ENCODE measurements at places on chromosomes 1 and 21. TPM values are rescaled to one million over a fixed set of nuclear protein-coding genes. Genes with fewer than 3 reads are reported as not detected.

HES3 gene
- not detected for total RNA-seq

DNA sequence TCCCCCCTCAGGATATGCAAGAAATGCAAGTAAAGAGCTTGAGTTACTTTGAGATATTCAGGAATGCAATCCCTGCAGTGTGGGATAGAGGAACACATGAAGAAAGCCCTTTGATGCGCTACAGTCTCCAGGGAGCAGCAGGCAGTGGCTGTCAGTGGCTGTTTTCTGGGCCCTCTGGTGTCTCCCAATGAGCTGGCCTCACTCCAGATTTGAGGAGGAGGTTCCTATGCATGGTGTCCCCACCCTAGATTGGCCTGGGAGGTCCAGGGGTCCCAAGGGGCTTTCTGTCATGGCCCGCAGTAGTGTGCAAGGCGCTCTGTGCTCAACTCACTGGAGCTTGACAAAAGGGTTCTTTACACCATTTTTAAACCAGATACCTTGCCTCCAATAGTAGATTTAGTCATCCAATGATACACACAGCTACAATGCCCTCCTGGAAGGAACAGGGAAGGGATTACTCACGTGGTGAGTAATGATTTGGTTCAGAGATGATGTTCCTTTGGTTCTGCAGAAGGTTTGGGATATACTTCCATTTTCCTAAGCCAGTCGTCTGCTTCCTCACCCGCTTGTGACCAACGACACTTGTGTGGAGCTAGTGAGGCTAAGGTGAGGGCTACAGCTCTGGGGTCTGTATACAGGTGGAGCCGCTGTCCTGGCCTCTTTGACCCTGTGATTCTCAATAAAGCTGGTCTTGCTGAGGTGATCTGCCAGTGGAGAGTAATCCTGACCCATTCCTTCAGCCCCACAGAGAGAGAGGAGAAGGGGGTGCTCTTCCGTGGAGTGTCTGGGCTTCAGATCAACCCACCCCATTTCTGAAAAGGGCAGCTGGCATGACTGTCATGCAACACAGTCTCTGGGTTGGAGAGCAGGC is 6.6 kb downstream of the BATF3 start:
- no peak for DNase-seq
- no peak overlapping the region for H3K4me3 ChIP-seq
- no peak overlapping the region for H3K27ac ChIP-seq
- H3K4me1 ChIP-seq = no peaks in the 10 kb centered on the region
- no peaks in the 10 kb centered on the region for H3K36me3 ChIP-seq

GRCh38 chr1:34356853-34357252 is 180.1 kb downstream of the C1orf94 start:
- no peaks in the 10 kb centered on the region for H3K4me1 ChIP-seq
- peaks cover 2% of the 10 kb centered on the region for H3K27me3 ChIP-seq
- no peak overlapping the region for H3K27ac ChIP-seq
- no peaks in the 10 kb centered on the region for H3K36me3 ChIP-seq
- DNase-seq = no peak
- H3K4me3 ChIP-seq = no peak overlapping the region

DNA sequence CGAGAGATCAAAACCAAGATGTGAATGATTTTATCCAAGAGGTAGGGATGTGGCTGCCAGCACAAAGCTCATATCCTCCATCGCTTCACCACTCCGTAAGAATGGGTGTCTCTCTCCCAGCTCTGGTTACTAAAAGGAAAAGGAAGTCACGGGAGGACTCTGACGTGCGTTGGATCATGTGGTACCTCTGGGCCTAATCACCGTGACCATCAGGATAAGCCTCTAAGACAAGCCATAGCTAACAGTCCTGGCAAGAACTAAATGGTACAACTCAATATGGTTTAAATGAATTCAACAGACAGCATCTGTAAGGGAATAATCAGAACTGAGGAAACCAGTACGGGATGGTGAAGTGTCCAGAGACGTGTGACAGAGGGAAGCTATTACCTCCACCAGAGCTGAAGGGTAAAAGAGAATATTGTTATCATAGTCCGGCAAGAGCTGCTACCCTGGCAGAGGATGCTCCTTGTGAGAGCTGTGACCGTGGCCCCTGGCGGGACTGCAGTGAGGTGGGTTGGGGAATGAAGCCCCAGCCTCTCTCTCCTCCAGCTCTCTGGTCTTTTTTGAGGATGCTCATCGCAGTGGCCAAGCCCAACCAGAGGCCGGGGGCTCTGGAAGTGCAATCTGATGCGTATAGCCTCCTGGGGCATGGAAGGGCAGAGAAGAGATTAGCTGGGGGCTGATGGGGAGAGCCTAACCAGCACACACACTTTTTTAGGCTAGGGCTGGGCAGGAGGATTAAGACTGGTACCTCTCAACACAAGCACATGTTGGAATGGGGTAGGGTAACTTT is 54.2 kb downstream of the KIAA1614 start:
- no peak overlapping the region for H3K27ac ChIP-seq
- H3K36me3 ChIP-seq = peaks cover 33% of the 10 kb centered on the region

GRCh38 chr1:211332830-211333229 is 6.2 kb downstream of the TRAF5 start:
- peaks cover 35% of the 10 kb centered on the region for H3K4me1 ChIP-seq
- no peaks in the 10 kb centered on the region for H3K36me3 ChIP-seq
- DNase-seq = no peak
- H3K27me3 ChIP-seq = no peaks in the 10 kb centered on the region

All from muscle of leg (tissue), 16 donors.